ENCODE measurements at places on chromosomes 16 and 17.

GRCh38 chr16:47644166-47644565 is 183.0 kb downstream of the PHKB start:
- no peak for DNase-seq

- no peak for DNase-seq
These were observed 17.0 kb downstream of the KSR1 start for GRCh38 chr17:27473190-27473747.

DNA sequence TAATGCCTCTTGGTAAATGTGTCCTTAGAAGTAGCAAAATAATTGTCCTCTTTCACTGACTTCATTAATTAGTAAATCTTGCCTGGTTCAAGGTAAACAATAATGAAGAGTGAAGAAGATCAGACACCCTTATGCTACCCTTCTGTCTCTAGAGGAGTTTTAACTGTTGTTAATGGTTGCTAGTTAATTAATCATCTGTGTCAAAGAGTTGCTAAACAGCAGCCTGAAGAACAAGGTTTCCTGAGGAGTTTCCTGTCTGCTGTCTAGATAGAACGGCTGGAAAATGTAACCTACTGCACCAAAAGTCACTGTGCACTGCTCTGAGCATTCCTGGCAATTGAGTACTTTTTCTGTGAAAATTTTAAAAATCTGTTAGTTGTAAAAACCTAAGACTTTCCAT is 131.3 kb downstream of the NLK start:
- DNase-seq, result no peak

GRCh38 chr16:11948819-11949218 is 7.0 kb upstream of the NPIPB2 start:
- DNase-seq, result no peak

- peak; percentile 51 for DNase-seq
These were observed 29.8 kb downstream of the WSB1 start for GRCh38 chr17:27323538-27324215.

GRCh38 chr16:67246756-67247191 is 507 bp downstream of the FHOD1 start:
- peak; percentile 64 for DNase-seq

GRCh38 chr17:1942066-1942365 is 83.1 kb downstream of the RTN4RL1 start:
- no peak for DNase-seq

GRCh38 chr16:64151990-64152767 is 969.7 kb downstream of the CDH11 start:
- no peak for DNase-seq

- DNase-seq, result no peak
These were observed 15.0 kb downstream of the GINS2 start for GRCh38 chr16:85673529-85674417.

- peak; percentile 26 for DNase-seq
These were observed 62.8 kb upstream of the CIBAR2 start for GRCh38 chr16:85174871-85175723.

- no peak for DNase-seq
These were observed 22.6 kb downstream of the RABEP1 start for GRCh38 chr17:5304636-5305035.

DNA sequence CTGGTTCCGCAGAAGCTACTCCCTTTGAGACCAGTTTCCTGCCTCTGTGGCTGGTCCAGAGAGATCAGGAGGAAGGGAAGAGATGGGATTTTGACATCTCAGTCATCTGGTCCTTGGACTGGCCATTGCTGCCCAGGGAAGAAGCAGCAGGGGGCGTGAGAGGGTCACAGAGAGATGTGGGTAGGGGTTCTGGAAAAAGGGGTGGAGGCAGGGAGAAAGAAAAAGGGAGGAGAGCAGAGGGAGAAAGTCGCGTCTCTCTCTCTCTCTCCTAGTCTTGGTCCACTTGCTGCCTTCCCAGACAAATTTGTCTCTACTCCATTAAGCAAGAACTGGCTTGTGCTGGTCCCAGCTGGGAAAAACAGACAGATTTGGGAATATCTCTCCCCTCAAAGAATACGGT is 4.4 kb downstream of the SHBG start:
- peak; percentile 78 for DNase-seq

GRCh38 chr17:49690256-49690655 is 12.4 kb upstream of the SPOP start:
- DNase-seq, result no peak

- no peak for DNase-seq
These were observed 1.9 kb downstream of the EPN3 start for GRCh38 chr17:50534222-50534978.

DNA sequence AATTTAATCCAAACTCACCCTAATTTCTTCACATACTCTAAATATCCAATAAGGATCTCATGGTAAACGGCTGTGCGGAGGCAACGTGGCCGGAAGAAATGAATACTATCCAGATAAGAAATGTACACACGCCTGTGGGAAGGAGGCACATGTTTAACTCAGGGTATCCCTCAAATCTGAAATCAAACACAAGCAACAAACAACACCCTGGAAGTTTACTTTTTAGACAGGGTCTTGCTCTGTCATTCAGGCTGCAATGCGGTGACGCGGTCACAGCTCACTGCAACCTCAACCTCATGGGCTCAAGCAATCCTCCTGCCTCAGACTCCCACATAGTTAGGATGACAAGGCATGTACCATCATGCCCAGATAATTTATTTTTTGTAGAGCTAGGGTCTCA is 21.2 kb upstream of the TRAP1 start:
- DNase-seq, result no peak

DNA sequence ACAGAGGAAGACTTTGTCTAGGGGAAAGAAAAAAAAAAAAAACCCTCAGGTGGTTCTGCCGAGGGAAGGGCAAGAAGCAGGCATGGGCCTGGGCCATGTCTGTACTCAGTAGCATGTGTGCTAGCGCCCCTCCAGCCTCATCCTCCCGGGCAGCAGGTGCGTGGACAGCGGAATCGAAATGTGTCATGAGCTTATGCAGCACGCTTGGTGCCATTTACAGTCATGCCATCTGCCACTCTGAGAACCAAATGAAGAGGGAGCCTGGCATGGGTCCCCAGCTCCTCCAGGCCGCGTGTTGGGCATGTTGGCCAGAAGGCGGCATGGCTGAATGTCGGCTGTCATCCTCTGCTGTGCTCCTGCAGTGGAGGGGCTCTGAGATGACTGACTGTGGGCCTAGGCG is 31.4 kb downstream of the CRAMP1 start:
- DNase-seq, result no peak

DNA sequence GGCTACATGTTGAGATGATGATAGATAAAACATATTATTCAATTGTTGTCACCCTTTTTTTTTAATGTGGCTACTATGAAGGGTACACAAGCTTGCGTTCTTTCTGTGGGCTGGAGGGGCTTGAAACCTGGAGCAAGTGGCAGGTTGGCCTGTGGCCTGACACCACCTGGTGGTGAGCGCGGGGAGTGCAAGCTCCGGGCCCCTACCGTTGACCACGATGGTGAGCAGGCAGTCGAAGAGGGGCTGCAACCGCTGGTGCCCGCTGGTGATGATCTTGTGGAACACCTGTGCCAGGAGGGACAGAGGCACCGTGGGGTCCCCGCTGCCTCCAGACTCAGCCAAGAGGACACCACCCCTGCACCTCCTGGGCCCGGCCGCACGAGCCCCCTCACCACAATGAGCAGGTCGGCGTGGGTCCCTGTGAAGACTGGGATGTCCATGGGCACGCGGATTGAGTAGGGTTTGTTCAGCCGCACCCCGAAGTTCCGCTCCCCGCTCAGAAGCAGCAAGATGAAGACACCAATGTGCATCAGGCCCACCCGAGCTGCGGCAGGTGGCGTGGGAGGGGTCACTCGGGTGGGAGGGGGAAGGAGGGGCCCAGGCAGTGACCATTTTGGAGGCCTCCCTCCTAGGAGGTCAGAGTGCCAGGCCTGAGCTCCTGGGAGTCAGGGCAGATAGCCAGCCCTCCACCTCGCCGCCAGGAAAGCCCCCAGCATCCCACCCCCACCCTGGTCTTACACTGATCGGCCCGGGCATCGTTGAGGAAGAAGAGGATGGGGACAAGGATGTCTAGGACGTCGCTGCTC is 14.4 kb downstream of the HID1 start:
- peak; percentile 80 for DNase-seq

DNA sequence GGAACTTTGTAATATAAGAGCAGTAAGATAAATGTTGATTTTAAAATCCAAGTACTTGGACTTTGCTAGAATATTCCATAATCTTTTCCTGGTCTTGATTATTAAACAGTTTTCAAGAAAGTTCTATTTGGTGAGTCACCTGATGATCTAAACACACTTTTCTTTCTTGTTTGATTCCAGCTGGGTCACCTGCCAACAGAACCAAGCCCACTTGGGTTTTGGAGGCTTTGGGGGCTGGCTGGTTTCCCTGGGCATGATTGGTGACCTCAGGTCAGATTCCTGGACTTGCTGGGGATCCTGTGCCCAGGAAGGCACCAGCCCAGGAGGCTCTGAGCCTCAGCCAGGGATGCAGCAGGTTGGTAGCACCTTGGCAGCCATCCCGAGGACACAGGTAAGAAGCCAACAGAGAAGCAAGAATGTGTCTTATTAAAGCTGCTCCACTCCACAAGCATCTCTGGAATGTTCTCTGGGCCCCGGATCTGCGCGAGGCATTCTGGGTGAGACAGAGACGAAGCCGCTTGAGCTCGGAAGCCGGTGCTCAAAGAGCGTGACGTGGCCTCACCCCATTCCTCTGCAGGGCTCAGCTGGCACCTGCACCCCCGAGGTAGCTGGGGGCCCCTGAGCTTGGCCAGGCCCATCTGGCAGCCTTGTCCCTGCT is 3.1 kb upstream of the TEX19 start:
- peak; percentile 60 for DNase-seq

DNA sequence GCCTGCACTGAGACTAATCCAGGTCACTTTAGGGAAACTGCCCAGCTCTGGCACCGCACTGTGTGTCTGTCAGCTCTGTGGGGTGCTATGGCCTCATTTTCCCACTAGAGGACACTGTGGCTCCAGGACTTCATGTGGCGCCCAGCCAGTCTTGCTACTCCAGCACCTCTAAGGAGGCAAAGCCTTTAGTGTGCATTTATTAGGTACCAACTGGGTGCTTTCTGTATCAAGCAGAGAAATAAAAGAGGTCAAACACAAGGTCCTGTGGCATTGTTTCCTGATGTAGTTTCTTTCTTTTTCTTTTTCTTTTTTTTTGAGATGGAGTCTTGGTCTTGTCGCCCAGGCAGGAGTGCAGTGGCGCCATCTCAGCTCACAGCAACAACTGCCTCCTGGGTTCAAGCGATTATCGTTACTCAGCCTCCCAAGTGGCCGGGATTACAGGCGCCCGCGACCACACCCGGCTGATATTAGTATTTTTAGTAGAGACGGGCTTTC is 12.5 kb upstream of the RHBDL3 start:
- peak; percentile 82 for DNase-seq

DNA sequence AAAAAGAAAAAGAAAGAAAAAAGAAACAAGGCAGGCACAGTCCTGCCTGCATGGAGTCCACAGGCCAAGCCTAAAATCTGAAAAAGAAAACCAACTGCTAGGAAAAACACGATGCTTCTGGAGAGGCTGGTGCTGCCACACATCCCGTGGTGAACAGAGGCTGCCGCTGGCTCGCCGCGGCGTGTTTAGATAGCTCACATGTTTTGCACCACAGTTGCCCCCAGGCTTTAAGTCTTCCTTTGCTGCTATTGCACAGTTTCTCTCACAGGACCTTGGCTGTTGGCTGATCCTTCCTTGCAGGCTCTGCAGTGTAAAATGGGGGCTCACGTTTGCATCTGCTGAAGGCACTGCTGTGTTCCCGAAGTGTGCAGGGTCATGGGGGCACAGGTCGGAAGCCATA is 8.6 kb downstream of the SLC6A4 start:
- no peak for DNase-seq

GRCh38 chr17:37725601-37726146 is 19.2 kb downstream of the HNF1B start:
- no peak for DNase-seq

- peak; percentile 82 for DNase-seq
These were observed 38.4 kb upstream of the ARL4D start for GRCh38 chr17:43360376-43360738.

DNA sequence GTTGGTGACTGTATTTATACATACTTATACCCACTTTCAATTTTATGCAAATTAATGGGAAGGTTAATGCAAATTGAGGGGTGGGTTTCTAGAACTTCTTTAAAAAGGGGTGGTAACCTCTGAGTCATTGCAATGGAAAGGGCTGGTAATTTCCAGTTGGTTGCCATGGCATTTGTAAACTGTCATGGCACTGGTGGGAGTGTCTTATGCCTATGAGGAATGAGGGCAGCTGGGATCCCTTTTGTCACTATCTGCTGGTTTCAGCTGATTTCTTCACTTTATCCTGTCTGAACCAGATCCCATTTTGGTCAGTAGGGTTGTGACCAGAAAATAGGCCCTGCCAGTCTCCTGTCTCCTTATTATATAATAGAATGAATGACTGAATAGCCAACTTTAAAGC is 1006.7 kb upstream of the GOT2 start:
- DNase-seq, result no peak

GRCh38 chr17:74452033-74452840 is 14.2 kb upstream of the CD300A start:
- DNase-seq, result peak; percentile 71

Data from femur (tissue), 1 donor.